ENCODE measurements at places on chromosomes 16 and 17. TPM values are rescaled to one million over a fixed set of nuclear protein-coding genes. Genes with fewer than 3 reads are reported as not detected.

The CES2 gene
- 70.7 TPM for total RNA-seq

The TRAF7 gene
- total RNA-seq = 120 TPM

The TEX19 gene
- 0.80 TPM for total RNA-seq

The ASGR2 gene
- not detected for total RNA-seq

The GINS2 gene
- 0.88 TPM for total RNA-seq

The FBXW10B gene
- total RNA-seq = 1.3 TPM

The FBXO39 gene
- total RNA-seq = not detected

The MED1 gene
- 20.8 TPM for total RNA-seq

The SERPINF2 gene
- 0.67 TPM for total RNA-seq

The PRR15L gene
- not detected for total RNA-seq

The GRAPL gene
- total RNA-seq = not detected

The B9D1 gene
- 14.0 TPM for total RNA-seq

All from myocyte (in vitro differentiated cells).